ENCODE measurements at places on chromosomes 5 and 9.

- DNase-seq, result no peak
These were observed 1030.5 kb downstream of the TLE4 start for GRCh38 chr9:80602291-80602690.

- no peak for DNase-seq
These were observed 943 bp downstream of the STING1 start for GRCh38 chr5:139481580-139482049.

DNA sequence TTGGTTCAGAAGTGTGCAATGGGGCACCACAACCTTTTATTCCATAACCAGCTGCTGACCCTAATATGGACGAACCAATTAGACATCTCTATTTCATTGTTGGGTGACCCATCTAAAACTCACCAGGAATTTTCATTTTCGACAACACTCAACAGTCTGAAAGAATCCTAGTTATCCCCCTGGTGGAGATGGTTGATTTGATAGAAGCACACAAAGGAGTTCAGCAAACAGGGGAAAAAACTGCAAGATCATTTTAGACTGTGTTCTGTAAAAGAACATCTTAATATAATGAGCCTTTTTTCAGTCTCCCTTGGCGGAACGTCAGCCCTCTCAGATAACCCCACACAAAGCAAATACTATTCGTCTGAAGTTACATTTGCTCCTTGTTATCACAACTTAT, 367.4 kb downstream of the KIAA0825 start:
- no peak for DNase-seq

DNA sequence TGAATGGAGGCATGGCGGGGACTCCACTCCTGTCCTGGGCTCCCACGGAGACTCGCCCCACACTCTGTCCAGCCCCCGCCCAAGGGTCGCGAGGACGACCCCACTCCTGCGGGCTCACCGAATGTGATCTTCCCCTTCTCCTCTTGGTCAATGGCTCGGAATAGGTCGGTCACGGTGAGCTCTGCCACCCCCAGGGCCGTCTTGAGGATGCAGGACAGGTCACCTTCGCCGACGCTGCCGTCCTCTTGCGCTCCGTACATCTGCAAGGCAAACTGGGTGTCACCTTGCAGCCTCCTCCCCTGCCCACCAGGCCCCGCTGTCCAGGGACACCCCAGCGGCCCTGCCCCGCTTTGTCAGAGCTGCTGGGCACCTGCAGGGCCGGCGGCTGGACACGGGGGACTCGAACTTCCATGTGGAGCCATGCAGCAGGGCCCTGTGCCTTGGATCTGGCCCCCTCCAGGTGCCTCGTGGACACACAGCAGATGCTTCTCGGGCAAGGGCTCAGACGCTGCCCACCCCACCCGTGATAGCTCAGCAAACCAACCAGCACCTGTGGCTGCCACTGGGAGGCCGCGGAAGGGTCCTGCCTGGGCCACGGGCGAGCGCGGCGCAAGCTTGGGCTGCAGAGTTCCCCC, 21.5 kb upstream of the SLC6A3 start:
- DNase-seq, result no peak

DNA sequence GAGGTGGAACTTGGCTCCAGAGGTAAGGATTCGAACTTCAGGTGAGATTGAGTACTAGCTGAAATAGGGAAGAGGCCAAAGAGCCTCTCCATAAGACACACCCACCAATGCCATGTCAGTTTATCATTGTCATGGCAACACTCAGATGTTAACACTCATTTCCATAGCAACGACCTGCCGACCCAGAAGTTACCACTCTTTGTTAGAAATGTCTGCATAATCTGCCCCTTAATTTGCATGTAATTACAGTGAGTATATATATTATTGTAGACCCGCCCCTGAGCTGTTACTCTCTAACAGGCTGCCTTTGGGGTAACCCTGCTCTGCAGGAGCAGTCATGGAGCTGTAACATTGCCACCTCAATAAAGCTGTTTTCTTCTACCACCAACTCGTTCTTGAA, 10.2 kb upstream of the NTRK2 start:
- no peak for DNase-seq

DNA sequence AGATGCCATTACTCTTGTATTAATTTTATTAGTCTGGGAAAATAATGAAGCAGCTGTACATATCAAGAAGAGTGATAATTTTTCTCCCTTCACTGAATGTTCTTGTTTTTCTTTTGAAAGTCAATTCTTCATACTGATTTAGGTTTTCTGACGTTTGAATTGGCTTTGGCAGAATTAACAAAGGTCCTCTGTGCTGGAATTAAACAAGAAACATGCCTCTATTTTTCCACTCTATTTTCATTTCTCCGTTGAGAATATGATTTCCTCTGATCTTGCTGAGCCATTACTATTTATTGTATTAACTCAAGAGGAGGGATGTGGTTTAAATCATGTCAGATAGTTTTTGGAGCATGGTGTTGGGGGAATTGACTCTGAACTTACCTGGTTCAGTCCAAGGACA, 42.3 kb downstream of the ANKDD1B start:
- DNase-seq, result no peak

DNA sequence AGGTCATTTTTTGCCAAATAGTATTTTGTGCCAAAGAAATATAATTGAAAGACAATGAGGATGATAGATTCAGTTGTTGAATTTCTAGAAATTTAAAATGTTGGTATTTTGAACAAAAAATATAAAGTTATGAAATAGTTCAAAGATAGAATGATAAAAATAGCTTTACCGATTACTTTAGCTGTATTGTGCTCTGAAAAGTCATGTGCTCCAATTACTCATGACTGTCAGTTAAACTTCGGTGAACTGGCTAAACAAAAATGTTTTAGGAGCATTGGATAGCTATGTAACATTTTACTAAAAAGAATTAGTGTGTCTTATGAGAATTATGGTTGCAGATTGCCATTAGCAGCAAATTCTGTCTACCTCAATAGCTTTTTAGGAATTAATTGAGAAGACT, 177.3 kb upstream of the VCAN start:
- no peak for DNase-seq

DNA sequence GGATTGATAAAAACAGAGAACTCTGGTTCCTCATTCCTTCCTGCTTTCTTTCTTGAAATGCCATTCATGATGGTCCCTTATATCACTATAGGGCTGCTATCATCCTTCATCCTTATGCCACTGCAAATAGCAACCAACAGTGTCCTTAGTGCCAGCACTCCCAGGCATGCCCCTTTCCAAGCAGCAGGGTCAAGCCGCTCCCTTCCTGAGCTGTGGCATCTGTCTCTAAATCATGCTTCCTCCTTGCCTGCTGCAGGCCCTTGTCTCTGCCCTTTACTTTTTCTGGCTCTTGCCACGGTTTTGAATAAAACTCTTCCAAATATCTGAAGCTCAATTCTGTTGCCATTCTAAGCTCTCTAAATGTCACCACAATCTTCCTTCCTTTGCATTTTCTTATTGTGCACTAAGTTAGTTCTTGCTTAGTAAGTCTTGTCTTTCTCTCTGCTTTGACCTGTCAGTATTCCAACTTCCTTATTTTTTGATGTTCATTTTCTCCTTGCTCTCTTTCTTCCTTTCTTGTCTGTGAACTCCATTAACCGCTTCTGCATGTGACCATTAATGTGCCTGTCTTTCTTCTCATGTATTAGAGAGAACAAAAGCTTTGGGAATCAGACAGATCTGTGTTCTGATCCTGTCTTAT, 19.9 kb downstream of the TLR4 start:
- DNase-seq, result no peak

- no peak for DNase-seq
These were observed 147.6 kb downstream of the MAN2A1 start for GRCh38 chr5:109837231-109837861.

- DNase-seq, result no peak
These were observed 36.5 kb upstream of the ANKDD1B start for GRCh38 chr5:75574791-75575190.

Measured in MM.1S (cell line).